ENCODE measurements at places on chromosomes 16 and 17. TPM values are rescaled to one million over a fixed set of nuclear protein-coding genes. Genes with fewer than 3 reads are reported as not detected.

The TBC1D3H gene
- polyA plus RNA-seq = not detected

DNA sequence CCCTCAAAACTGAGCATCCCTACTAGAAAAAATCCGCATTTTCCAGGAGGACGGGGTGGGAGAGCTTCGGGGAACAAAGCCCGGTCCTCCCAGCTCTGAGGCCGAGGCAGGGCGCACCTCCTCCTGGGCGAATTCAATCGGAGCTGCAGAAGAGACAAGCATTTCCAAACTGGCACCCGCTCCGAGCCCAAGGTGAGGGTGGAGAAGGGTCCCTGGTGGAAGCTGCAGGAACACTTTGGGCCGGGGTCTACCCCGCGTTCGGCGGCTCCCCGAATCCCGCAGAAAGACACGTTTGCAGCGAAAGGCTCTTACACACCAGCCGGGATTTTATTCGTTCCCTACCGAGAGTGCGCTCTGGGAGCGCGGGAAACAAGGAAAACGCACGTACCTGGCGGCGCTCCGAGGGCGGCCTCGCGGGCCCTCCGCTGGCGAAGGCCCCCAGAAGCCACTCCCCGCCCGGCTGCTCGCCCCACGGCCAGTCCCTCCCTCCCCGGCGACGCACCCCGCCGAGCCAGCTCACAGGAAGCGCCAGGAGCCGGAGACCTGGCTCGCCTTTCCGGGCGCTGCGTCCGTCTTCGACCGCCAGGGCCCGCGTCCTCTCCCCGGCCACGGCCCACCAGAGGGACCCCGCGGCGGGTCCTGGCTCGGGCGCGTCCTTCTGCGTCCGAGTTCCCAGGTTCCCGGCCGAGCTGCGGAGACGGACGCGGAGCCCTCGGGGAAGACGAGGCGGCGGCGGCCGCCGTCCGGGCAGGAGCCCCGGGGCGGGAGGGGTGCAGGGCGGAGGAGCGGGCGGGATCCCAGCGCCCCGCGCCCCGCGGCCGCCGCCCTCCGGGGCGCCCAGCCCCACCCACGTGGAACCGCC is 49.8 kb upstream of the BAHCC1 start:
- no peak for DNase-seq

The HSD11B2 gene
- 42.5 TPM for polyA plus RNA-seq

GRCh38 chr17:37188157-37188556 is 187.6 kb upstream of the C17orf78 start:
- no peak for DNase-seq
